ENCODE measurements at places on chromosomes 5 and 9.

DNA sequence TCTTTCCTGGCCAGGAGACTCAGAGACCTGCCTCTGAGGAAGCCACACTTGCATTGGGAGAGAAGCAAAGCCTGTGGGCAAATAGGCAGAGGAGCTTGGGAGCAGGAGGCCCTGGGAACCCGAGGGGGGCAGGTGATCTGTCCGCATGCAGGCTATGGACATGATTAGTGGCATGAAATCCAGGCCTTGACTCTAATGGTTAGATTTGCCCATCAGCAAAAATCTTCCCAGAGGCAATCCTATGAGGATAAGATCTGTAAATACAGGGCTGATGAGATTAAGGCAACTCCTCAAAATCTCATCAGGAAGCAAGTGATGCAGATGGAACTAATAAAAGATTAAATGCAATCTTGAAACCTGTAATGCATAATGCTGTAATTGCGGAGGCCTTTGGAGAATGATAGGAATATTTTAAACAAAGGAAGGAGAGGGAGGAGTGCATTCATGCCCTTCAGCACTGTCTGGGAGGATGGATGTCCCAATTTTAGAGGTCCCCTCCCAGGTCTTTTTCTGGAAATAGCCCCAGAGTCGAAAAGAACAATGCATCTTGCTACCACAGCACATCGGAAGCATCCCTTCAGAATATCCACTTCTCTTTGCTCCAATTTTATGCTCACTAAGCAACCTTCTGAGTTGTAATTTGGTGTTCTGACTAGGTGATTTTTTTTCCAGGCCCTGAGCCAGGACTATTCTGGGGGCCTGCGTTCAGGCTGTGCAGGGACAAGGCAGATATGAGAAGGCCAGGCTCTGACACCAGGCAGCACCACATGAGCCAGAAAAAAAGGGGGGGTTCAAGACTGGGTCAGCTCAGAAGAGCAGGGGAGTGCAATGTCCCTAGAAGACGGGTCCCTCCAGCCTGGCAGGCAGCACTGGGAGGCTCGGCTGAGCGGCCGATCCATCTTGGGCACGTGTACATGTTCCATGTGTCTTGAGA, 66.5 kb downstream of the MED10 start:
- no peak for DNase-seq

- peak; percentile 58 for DNase-seq
Observed at GRCh38 chr5:177300236-177300880, 3.2 kb downstream of the RAB24 start.

GRCh38 chr5:89816038-89816437, 593.5 kb downstream of the CETN3 start:
- DNase-seq, result no peak

DNA sequence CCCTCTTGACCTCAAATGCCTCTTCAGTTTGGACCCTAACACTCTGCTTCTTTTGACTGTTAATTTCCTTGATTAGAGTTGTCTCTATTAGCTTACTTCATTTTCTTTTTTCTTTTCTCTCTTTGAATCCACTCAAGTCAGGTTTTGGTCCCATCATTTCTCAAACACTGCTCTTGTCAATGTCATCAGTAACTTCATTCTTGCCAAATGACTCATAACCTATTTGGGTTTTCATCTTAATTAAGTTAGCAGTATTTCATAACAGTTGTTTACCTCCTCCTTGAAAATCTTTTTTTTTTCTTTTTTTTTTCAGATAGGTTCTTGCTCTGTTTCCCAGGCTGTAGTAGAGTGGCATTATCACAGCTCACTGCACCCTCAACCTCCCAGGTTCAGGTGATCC, 119.6 kb downstream of the PARP8 start:
- DNase-seq, result no peak

- no peak for DNase-seq
Observed at GRCh38 chr9:116641292-116642059, 45.6 kb upstream of the TRIM32 start.

DNA sequence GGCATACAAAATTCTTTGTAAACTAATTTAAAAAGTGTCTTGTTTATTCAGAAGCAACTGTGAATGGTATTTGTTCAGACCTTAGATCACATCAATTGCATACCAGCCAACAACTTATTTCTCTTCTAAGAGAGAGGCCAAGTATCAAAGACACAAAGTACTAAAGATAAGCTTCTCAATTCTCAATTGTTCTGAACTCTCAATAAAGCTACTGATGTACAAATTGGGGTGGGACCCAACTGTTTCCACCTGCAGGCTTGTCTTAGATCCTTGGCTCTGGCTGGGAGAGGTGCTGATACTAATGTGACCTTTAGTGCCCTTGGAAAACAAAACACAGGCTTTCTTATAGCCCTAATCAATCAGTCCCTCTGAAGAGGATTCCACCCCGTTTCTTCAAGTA, 22.1 kb downstream of the XRCC4 start:
- no peak for DNase-seq

- DNase-seq, result no peak
Observed at GRCh38 chr5:138596105-138596881, 21.1 kb upstream of the HSPA9 start.

GRCh38 chr9:133280392-133280791, 5.4 kb upstream of the ABO start:
- no peak for DNase-seq

DNA sequence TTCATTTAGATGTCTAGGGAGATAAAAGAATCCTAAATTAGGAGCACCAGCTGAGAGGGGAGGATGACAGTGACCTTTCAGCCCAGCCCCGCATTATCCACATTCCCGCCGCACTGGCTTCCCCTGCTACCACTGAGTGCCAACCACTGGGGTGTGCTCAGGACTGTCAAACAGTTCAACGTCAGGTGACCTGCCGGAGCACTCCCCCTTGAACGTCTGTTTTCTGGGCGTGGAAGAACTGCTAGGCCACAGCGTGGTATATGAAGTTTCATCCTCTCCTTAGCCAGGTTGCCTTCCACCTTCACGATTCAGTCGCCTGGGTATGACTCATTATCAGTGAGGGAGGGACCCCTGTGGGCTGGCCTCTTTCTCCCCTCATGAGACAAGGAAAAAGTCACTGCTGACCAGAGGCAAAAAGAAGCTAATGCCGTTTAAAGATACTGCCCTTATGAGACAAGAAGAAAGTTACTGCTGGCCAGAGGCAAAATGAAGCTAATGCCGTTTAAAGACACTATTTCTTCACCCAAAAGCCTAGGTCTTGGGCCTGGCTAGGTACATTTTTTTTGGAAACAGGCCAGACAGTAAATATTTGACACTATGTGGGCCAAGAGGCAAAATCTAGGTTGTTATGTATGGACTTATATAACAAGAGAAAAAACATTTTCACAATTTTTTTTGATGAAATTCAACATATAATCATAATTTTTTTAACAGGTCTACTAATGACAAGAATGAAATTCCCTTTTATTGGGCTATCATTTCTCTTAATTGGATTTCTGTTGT, 4.6 kb downstream of the NMRK1 start:
- DNase-seq, result no peak

DNA sequence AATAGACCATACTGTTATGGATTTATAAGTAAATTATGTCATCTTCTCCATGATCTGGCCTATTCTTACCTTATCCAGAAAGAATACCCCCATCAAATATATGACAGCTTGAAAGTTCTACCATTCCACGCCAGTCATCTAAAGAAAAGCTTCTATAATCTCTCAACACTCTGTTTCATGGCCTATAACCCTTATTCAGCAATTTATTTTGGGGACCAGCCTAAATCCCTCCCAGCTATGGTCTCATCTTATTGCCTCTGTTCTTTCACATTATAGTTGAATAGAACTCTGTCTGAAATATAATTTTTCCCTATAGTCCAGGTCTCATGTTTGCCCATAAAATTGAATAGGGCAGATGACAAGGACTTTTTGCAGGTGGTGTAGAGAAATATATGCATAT, 2387.6 kb upstream of the WWC1 start:
- DNase-seq, result no peak

- peak; percentile 23 for DNase-seq
Observed at GRCh38 chr5:109656829-109657228, 32.9 kb upstream of the MAN2A1 start.

- DNase-seq, result no peak
Observed at GRCh38 chr9:9305600-9305999, 1307.2 kb downstream of the PTPRD start.

- DNase-seq, result no peak
Observed at GRCh38 chr5:169294621-169295020, 6.3 kb downstream of the SLIT3 start.

GRCh38 chr5:24788829-24789514, 144.2 kb upstream of the CDH10 start:
- no peak for DNase-seq

- peak; percentile 2 for DNase-seq
Observed at GRCh38 chr5:42057254-42057690, 132.2 kb downstream of the FBXO4 start.

GRCh38 chr9:114231273-114231672, 75.9 kb downstream of the COL27A1 start:
- no peak for DNase-seq

GRCh38 chr9:130364619-130365322, 80.0 kb upstream of the ASS1 start:
- DNase-seq, result no peak

DNA sequence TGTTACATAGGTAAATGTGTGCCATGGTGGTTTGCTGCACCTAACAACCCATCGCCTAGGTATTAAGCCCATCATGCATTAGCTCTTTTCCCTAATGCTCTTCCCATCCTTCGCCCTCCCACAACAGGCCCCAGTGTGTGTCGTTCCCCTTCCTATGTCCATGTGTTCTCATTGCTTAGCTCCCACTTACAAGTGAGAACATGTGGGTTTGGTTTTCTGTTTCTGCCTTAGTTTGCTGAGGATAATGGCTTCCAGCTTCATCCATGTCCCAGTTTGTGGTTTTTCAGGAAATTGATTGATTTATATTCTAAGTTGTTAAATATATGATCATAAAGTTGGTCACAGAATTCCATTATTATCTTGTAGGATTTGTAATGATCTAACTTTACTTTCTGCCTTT, 85.3 kb upstream of the CAST start:
- no peak for DNase-seq

DNA sequence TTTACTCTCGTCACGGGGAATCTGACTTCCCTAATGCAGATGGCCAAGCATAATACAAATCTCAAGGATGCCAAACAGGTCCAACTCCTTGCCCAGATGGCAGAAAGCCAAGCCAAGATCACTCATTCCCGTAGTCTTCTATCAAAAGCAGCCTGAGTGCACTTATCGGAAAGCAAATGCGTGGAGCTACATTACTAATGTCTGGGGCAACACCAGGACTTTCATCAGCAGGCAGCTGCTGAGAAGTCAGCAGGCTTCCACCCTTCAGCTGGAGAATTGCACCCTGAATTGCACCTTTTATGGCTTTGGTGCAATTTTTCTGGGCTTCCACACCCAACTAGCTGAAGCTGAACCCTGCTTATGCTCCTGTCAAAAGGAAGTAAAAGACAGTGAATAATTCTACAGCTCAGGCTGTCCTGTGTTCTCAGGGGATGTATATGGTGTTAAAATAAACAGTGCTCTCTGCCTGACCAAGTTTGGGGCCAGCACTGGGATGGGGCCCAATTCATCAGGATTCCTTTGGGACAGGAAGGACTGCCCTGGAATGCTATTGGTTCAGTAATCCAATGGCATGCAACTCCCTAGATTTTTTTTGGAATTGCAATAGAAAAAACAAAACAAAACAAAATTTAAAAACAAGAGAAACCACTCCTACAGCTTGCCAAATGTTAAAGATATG, 92.6 kb downstream of the DPYSL3 start:
- no peak for DNase-seq

DNA sequence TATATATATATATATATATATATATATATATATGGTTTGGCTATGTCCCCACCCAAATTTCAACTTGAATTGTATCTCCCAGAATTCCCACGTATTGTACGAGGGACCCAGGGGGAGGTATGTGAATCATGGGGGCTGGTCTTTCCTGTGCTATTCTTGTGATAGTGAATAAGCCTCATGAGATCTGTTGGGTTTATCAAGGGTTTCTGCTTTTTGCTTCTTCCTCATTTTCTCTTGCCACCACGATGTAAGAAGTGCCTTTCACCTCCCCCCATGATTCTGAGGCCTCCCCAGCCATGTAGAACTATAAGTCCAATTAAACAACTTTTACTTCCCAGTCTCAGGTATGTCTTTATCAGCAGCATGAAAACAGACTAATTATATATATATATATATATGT, 52.3 kb upstream of the ADAMTS2 start:
- no peak for DNase-seq

- peak; percentile 93 for DNase-seq
Observed at GRCh38 chr5:36241631-36242533, at the start of gene NADK2. Gene NADK2, minus strand, starts transcription at chr5:36241925. Its CDS starts 127 bp downstream, at chr5:36241798.

DNA sequence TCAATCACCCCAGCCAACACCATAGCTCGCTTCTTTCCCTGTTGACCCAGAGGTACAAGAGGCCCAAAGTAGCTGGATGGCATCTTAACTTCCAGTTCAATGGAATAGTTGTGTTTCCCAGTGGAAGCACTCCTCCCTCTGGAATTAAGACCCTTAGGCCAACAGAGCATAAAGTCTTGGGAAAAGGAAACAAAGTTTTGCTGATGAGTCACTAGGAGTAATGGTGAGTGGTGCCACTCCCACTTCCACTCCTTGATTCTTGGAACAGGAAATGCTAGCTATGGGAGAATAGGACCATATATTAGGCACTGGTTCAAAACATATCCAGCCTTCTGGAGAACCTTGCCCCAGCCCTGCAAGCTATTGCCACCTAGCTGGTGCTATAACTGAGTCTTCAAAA, 44.7 kb upstream of the LMX1B start:
- no peak for DNase-seq

GRCh38 chr9:136793086-136793946, 2.2 kb downstream of the TMEM141 start:
- no peak for DNase-seq

DNA sequence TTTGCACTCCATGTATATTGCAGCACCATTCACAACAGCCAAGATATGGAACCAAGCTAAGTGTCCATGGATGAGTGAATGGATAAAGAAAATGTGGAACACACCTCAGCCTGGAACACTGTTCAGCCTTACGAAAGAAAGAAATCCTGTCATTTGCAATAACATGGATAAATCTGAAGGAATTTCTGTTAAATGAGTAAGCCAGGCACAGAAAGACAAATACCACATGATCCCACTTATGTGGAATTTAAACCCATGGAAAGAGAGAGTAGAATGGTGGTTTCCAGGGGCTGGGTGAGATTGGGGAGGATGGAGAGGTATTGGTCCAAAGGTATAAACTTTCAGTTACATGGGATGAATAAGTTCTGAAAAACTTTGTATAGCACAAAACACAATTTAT, 228.9 kb upstream of the CD180 start:
- no peak for DNase-seq

DNA sequence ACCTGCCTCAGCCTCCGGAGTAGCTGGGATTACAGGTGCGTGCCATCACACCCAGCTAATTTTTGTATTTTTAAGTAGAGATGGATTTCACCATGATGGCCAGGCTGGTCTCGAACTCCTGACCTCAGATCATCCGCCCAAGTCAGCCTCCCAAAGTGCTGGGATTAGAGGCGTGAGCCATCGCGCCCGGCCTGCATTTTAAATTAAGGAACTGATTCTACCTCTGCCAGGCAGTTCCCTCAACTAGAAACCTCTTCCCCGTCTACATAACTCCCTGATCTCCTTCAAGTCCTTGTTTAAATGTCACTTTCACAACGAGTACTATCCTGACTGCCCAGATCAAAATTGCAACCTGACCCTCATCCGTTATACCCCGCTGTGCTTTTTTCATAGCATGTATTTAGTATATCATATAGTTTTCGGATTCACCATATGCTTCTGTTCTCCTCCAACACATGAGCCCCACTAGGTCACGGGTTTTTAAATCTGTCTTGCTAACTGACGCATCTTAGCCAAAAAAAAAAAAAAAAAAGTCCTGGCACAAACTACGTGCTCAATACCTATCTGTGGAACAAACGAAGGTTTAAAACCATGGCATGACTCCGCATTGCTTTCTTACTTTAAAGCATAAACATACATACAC, 858 bp upstream of the SOWAHA start:
- DNase-seq, result no peak
